ENCODE measurements at places on chromosomes 11 and 22. TPM values are rescaled to one million over a fixed set of nuclear protein-coding genes. Genes with fewer than 3 reads are reported as not detected.

GRCh38 chr11:115927823-115928329 lies 423.7 kb upstream of the CADM1 start:
- no peaks in the 10 kb centered on the region for H3K4me1 ChIP-seq
- DNase-seq, result no peak
- no peak overlapping the region for H3K4me3 ChIP-seq
- no peaks in the 10 kb centered on the region for H3K36me3 ChIP-seq
- no peaks in the 10 kb centered on the region for H3K27me3 ChIP-seq
- H3K27ac ChIP-seq, result no peak overlapping the region

- DNase-seq, result no peak
- H3K27me3 ChIP-seq, result peaks cover 2% of the 10 kb centered on the region
- H3K4me1 ChIP-seq, result peaks cover 12% of the 10 kb centered on the region
- H3K36me3 ChIP-seq, result peaks cover 2% of the 10 kb centered on the region
Observed at GRCh38 chr11:119028346-119029068, 2.2 kb downstream of the SLC37A4 start.

- H3K4me1 ChIP-seq, result no peaks in the 10 kb centered on the region
- no peaks in the 10 kb centered on the region for H3K36me3 ChIP-seq
- H3K27me3 ChIP-seq, result no peaks in the 10 kb centered on the region
- no peak overlapping the region for H3K27ac ChIP-seq
- H3K4me3 ChIP-seq, result no peak overlapping the region
- no peak for DNase-seq
Observed at GRCh38 chr11:85086504-85087284, 540.5 kb downstream of the DLG2 start.

DNA sequence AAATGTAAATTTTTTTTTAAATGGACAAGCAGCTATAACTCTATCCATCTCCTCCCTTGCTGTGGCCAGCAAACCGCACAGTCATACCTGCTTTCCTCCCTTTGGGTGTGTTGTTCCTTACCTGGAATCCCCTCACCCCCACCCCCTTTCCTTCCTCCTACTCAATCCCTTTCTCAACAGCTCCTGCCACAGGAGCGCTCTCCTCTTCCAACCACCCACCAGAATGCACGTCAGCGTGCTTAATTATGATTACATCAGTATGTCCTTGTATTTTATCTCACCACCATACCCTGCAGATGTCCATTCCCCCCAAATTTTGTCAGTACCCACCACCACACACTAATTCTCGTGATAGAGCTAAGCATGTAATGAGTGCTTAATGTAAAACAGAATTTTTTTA lies 60.9 kb upstream of the LMO2 start:
- no peaks in the 10 kb centered on the region for H3K4me1 ChIP-seq
- DNase-seq, result no peak
- no peaks in the 10 kb centered on the region for H3K36me3 ChIP-seq

The LUZP2 gene
- polyA plus RNA-seq, result not detected
